ENCODE measurements at places on chromosomes 3 and 15.

DNA sequence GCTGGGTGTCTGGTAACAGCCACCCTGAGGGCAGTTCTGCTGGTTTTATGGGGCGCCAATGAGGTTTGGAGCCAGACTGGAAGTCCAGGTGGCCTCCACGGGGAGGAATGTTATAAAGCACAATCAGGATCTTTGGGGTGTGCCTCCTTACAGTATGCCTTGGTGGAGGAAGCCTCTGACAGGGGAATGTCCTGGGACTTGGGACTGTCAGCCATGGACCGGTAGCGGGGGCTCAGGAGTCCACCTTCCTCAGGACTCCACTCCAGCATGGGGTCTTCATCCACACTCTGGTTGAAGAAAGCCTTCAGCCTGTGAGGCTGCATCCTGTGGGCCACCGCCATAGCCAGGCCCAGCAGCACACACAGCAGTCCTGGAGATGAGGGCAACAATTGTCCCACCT lies 4.9 kb downstream of the DUOXA2 start:
- no peak for DNase-seq

- DNase-seq, result no peak
Observed at GRCh38 chr15:96306321-96306720, 24.2 kb upstream of the NR2F2 start.

- no peak for DNase-seq
Observed at GRCh38 chr3:31039145-31039544, 144.7 kb upstream of the GADL1 start.

DNA sequence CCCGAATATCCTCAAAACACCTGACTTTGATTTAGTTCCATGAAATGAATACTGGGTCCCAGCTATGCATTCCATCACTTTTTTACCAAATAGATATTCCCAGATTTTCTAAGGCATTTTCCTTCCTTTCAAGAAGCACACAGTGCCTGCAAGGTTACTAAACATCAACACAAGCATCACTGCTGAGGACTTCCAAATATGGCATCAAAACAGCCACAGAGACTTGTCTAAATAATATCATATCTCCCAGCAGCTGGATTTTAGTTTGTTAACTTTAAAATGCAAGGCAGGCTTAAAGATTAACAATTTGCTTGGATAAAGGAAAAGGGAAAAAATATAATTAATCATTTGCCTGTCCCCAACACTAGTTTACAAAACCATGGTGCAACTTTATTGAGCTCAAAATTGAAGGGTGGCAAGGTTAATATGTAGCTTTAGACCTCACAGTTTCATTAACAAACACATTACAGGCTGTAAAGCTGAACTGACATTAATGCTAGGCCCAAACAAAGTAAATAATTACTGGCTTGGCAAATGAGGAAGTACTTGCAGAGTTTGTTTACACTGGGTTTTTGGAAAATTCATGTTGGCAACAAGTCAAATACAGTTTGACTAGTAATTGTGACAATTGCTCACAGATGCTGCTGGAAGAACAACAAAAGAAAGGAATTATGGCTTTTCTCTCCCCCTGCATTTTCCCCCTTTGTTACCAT lies 401.7 kb upstream of the CDIN1 start:
- DNase-seq, result no peak

DNA sequence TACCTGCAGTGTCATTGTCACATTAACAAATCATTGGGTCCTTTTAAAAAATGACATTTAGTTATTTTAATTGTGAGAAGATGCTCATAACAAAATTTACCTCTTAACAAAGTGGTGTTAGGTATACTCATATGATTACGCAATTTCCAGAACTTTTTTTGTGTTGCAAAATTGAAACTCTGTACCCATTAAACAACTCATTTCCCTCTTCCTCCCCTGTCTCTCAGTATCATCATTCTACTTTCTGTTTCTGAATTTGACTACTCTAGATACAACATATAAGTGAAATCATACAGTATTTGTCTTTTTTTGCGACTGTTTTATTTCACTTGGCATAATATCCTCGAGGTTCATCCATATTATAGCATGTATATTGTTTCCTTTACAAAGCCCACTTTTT lies 58.7 kb upstream of the CHST2 start:
- no peak for DNase-seq

- no peak for DNase-seq
Observed at GRCh38 chr3:117201901-117202774, 492.6 kb downstream of the TUSC7 start.

DNA sequence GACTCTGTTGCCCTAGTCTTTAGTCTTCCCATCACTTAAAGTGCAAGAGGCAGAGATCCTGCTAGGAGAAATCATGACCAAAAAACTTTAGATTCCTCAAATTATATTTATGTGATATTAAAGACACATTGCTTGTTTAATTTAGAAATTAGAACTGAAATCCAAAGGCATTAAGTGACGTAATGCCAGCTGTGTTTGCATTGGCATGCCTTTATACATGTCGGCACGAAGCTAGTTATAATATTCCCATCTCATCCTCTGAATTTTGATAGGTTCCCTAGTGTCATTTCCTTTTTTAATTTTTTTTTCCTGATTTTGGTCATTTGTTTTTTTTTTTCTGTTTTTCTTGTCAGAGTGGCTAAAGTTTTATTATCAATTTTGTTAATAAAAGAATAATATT lies 203.5 kb upstream of the ZBTB20 start:
- DNase-seq, result no peak

GRCh38 chr3:13654330-13655060 lies 105.6 kb downstream of the FBLN2 start:
- peak; percentile 52 for DNase-seq

DNA sequence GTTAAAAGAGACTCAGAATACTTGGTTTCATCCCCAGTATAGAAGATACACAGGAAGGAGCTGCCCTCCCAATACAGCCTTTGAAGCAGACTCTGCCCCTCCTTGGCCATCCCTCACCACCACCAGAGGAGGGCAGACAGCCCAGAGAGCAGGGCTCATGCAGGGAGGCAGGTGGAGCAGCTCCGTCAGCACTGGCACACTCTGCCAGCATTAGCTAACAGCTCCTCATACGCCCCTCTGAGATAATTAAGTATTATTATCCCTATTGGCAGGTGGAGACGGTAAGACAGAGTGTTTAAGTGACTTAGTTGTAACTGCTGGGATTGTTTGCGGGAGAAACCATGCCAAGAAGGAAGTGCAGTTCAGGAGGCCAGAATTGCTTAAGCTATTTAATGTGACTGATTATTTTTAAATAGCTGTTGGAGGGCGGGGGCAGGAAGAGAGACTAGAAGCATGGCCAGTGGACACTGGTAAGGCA lies 434.0 kb downstream of the EPHB1 start:
- no peak for DNase-seq

DNA sequence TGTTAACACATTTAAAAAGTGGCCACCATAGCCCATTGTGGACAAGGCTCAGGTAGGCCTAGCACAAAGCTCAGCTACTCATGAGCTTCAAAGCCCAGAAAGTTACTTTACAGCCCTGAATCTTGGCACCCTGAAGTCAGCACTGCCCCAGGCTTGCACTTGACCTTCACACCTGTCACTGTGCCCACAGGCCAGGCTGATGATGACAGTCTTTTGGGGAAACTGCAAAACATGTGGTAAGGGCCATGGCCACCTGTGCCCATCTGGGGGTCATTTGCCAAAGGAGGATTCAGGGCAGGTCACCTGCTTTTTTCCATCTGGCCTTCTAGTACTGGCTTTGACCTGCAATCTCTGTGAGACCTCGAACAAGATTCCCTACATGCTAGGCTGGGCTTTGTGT lies 11.0 kb downstream of the CHDH start:
- DNase-seq, result no peak

DNA sequence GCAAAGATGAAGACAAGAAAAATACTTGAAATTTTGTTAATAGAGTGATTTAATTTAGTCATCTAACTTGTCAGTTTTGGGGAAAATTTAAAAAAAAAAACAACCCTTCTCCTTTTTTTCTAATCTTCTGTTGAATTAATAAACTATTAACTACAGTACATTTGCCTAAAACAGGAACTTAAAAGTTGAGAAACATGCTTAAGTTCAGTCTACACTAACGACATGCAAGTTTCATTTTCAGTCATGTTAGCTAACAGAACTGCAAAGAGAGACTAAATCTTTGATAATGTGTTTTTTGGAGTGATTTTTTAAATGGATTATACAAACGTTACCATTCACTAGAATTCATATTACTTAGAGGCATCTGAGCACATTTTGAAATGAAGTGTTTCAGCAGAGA lies 71.9 kb upstream of the MBNL1 start:
- DNase-seq, result no peak

DNA sequence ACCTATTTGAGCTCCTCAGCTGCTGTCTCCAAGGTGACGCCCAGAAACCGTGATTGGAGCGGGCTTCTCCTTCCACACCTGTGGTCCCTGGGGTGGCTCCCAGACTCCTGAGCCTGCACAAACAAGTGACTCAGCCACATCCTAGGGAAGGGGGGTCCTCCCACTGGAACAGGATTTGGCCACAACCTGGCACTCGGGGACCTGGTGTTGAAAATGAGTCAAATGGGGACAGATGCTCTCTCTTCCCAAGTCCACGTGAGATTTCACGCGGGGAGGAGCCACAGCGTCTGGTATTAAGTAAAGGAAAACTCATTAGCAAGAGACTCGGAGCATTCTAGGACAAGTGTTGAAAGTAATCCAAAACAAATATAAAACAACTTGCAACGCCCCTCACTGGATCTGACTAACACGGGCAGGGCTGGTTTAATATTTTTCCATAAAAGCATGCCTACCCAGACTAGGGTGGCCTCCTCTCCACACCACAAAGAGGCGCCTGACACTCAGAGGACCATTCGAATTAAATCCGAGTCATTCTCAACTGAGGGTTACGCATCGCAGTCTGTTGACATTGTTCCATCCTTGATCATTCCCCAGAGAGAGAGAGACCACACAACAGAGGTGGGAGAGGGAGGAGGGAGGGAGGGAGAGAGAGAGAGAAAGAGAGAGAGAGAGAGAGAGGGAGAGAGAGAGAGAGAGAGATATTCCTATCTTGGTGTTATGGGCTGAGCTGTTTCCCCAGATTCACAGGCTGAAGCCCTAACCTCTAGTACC lies 74.4 kb downstream of the MGLL start:
- no peak for DNase-seq

GRCh38 chr15:29818141-29818540 lies 4.1 kb downstream of the TJP1 start:
- no peak for DNase-seq

DNA sequence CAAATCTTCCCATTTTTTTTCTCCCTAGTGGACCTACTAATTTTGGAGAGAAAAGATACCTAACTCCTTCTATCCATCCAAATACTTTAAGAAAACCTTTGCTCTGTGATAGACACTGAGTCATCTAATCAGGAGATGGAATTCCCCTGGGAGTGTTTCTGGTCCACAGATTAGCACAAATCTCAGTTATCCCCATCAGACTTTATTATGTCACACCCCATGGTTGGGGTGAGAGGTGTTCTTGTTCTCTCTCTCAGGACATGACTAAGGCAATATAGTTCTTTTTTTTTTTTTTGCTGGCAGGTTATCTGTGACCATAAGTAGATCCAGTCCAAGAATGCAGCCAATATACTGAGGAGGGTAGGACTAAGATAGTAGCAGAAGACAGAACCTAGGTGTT lies 15.8 kb downstream of the SLC9A9 start:
- peak; percentile 39 for DNase-seq

DNA sequence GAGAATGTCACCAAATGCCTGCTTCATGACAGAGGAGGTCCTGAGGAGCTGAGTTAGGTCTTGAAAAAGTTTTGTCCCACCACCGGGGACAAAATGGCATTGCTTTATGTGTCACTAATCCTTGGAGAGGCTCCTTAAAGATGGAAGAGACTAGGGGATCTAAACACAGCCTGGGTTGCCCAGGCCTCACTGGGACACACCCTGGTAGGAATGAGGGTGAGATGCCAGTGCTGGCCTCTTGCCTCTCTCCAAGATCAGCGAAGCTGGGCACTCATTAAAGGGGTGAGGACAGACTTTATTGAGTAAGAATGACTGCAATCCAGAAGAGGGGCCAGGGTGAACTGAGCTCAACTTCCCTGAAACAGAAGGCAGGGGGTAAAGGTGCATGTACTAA lies 58.5 kb upstream of the KLF13 start:
- no peak for DNase-seq

- no peak for DNase-seq
Observed at GRCh38 chr3:197541756-197542539, 13.8 kb downstream of the BDH1 start.

GRCh38 chr3:29212789-29213433 lies 68.0 kb upstream of the RBMS3 start:
- DNase-seq, result no peak

- DNase-seq, result peak; percentile 74
Observed at GRCh38 chr3:15636028-15636709, 34.6 kb downstream of the BTD start.

- no peak for DNase-seq
Observed at GRCh38 chr15:67613708-67614107, 71.2 kb downstream of the MAP2K5 start.

DNA sequence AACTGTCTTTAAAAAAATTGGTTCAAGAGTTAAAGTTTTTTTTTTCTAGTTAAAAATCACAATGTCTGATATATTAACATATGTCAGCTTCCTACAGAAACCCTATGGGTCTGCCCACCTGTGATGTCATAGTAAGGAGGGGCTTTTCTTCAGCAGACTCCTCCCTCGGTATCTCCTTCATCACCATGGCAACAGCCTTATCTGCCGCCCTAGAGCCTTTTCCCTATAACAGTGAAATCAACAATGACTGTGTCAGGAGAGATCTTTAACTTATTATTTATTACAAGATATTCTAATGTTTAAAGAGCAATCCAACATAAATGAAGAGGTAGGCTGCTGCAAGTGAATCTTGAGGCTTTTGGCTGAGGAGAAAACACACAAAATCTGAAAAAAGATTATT lies 138.7 kb downstream of the PEX5L start:
- DNase-seq, result peak; percentile 10

GRCh38 chr3:126537730-126538281 lies 13.9 kb downstream of the CHST13 start:
- DNase-seq, result no peak

DNA sequence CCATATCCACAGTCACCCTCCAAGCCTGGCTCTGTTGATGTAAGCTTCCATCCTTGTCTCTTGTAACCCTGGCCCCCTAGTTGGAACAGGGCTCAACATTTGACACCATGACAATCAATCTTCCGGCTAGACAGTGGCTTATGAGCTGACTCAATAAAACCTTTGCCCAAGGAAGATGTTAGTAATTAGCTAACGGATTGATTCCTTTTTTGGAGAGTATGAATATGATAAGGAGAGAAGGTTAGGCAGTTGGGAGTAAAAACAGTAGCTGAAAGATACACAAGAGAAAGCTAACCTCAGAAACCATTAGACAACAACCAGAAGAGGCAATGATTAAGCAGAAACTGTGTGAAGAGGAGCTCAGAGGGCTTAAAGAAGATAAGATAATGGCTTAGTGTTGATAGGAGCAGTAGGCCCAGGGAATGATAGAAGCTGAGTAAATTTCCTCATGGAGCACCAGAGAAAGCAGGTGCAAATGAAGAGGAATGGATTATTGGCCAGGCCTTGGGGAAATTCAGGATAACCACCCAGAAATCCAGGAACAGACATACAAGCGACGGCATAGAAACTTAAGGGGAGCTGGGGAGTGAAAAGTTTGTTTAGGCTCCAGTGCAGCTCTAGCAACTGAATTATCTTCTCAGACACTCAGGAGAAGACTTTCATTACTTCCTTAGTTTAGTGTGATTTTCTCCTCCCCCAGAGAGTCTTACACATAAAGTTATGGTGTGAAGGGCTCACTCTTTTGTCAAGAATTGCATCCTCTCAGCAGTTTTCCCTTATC lies 7.8 kb upstream of the RFX7 start:
- DNase-seq, result no peak

- no peak for DNase-seq
Observed at GRCh38 chr15:46855388-46855787, 861.9 kb upstream of the SEMA6D start.

GRCh38 chr15:81375461-81375860 lies 1.4 kb upstream of the TMC3 start:
- DNase-seq, result no peak

- DNase-seq, result no peak
Observed at GRCh38 chr15:37099319-37100108, 835 bp downstream of the MEIS2 start.

Data from activated naive CD4-positive, alpha-beta T cell treated with anti-CD3 and anti-CD28 coated beads for 36 hours (primary cell).